Stimulated activated CD4-positive, alpha-beta T cell treated with anti-CD3 and anti-CD28 coated beads, TNF-alpha, amount 100 ng/mL, for 4 hours (primary cell): ENCODE measurements at places on chromosomes 3 and 15.

GRCh38 chr3:71547249-71548198 lies 36.0 kb downstream of the FOXP1 start:
- DNase-seq = no peak

DNA sequence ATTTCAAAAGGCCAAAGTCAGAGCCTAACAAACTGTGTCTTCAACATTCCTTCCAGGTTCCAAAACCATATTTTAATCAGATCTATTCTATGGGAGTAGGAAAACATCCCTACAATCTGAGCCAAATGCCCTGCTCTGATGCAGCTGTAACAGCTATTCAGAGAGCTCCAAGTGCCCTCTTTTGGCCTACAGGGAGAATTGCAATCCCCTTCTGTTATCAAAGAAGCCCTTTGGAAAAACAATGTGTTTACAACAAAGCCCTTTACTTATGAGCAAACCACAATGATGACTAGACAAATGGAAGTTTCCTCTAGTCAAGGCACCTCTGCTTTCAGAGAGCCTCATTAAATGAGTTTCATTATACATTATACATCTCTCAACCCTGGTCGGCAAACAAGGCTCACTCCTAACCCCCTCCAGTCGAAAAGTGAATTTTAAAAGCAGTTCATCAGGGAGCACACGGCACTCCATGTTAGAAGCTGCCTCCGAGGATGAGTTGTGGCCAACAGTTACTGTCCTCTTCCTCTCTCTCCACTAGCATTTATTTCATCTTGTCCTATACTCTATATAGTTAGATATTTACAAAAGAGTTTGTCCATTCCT lies 42.6 kb upstream of the TMCO5A start:
- no peak for DNase-seq

GRCh38 chr3:46632792-46633191 lies 20.5 kb downstream of the FAM240A start:
- DNase-seq = no peak

DNA sequence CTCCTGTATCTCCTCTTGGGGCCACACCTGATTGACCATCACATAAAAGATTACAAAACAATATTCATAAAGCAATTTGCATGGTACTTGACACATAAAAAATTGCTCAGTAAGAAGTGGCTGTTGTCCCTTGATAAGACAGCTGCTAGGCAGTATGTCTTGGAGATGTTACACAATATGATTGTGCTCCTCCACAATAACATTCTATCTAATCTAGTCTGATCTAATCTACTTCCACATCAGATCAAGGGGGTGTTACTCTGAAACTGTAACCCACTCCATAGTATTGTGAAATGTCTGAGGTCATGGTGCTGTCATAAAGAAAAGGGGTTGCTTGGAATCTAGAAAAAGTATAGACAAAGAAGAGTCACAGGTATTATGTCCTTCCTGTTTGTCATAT lies 23.4 kb upstream of the AQP9 start:
- DNase-seq = no peak

GRCh38 chr3:182393151-182393550 lies 400.2 kb upstream of the ATP11B start:
- no peak for DNase-seq

DNA sequence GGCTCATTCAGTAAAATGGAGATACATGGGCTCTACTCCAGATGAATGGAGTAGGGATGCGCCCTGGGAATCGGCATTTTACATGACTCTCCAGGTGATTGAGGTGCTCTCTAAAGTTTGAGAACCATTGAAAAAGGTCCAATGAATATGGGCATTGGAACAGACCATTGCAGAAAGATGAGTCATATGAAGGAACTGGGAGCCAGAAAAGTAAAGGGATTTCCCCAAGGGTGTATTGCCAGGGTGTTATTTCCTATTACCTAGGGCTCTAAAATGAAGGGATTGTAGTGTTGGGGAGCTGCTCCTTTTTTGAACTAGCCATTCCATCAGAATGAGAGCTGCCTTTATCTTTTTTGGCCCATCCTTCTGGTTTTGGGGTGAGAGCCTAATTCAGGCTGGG lies 21.7 kb downstream of the CLDN11 start:
- no peak for DNase-seq

DNA sequence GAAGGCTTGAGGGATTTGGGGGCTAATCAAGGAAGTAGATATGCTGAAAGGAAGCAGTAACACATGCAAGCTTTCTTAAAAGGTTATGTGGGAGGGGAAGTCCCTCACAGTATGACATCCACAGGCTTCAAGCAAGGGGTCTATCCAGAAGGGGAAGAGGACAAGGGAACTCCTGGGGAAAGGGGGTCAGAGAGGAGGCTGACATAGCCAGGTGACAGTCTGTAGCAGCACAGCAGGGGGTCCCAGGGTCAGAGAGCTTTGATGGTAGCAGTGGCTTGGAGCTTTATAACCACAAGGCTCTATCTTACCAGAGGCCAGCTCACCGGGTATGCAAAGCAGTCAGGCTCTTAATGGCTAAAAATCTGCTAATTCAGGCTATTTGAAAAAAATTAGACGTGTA lies 150.6 kb upstream of the NSMCE3 start:
- no peak for DNase-seq

DNA sequence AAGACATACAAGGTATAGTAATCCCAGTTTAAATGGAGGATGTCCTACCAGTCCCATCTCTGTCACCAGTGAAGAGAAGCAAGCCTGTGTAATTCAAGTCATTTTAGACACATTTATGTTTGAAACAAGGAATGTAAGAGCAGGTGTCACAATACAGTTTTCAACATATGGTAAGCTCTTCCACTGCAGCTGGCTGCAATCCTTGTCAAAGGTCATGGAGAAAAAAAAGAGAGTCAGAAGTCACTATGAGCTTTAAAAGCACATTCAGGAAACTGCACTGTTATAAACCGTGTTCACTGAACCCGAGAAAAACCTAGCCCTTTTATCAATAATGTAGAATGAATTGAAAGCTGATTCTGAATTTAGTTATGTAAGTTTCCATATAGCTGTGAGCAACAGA lies 206.4 kb downstream of the NAALADL2 start:
- DNase-seq = no peak

DNA sequence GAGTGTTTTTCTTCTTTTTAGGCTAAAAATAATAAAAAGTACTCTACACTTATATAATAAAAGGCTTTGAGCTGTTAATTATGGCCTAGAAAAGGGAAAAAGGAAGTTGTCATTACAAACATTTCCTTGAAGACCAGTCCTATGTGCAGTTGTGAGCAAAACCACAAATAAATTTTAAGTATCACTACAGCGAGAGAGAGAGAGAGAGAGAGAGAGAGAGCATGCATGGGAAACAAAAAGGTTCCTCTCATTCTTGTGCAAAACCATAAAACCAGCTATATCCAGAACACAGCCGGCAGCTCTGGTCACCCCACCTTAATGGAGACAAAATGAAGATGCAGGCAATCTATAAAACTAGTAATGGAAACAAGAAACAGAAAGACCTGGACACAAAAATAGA lies 33.6 kb downstream of the HEG1 start:
- DNase-seq = no peak

DNA sequence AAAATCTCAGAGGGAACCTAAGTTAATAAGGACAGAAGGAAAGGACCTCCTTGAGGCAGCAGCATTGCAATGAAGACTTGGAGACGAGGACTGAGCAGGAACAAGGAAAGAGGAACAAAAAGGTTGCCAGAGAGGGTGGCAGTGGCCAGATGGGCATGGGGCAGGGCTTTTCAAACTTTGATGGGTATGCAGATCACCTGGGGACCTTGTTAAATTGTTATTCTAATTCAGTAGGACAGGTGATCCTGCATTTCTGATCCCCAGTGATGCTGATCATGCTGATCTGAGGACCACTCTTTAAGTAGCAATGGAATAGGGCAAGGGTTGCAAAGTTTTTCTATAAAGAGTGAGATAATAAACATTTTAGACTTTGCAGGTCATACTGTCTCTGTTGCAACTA lies 11.1 kb downstream of the COL6A6 start:
- no peak for DNase-seq

DNA sequence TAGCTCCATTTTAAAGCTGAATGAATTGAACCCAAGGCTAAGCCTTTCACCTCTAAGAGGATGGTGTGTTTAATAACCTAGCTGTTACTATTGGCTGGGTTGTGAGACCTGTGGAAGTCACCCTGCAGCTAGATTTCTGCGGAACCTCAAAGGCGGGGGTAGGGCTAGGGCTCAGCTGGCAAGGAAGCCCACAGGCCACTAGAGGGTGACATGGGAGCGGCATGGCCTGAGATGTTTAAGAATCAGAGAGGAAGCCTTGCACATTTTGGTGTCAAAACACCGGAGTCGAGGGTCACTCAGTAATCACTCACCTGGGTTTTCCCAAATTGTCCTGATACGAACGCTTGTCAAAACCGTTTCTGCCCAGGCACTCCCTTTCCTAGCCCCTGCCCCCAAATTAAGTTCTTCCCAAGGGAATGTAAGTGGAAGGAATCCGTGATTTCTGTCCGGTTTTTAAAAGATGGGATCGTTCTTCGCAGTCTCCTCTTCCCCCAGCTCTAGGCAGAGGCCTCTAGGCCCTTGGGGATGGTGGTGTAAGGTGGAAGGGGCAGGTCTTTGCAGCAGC lies 3.8 kb upstream of the ACAD9 start:
- peak; percentile 31 for DNase-seq

DNA sequence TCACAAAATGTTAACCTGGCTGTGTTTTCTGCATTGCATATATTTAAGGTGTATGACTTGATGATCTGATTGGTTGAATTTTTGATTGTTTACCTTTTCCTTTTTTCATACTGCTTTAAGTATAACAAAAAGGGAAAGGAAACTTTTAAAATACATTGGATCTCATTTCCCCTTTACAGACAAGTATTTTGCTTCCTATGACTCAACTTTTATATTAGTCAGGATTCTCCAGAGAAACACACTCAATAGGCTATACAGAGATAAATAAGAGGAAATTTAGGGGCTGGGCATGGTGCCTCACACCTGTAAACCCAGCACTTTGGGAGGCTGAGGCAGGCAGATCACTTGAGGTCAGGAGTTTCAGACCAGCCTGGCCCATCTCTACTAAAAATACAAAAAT lies 205.8 kb downstream of the TJP1 start:
- no peak for DNase-seq

DNA sequence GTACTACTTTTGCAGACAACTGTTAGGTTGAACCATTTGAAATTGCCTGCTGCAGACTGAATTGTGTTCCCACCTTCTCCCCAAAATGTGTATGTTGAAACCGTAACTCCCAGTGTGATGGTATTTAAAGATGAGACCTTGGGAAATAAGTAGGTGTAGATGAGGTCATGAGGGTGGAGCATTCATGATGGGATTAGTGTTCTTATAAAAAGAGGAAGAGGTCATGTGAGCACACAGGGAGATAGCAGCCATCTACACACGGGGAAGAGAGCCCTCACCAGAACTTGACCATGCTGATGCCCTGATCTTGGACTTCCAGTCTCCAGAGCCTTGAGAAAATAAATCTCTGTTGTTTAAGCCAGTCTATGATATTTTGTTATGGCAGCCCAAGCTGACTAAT lies 17.4 kb upstream of the FHIT start:
- DNase-seq = no peak

- no peak for DNase-seq
Measured at GRCh38 chr3:94734206-94734605, 671.3 kb downstream of the NSUN3 start.

GRCh38 chr3:18217507-18218174 lies 207.5 kb downstream of the SATB1 start:
- DNase-seq = no peak

DNA sequence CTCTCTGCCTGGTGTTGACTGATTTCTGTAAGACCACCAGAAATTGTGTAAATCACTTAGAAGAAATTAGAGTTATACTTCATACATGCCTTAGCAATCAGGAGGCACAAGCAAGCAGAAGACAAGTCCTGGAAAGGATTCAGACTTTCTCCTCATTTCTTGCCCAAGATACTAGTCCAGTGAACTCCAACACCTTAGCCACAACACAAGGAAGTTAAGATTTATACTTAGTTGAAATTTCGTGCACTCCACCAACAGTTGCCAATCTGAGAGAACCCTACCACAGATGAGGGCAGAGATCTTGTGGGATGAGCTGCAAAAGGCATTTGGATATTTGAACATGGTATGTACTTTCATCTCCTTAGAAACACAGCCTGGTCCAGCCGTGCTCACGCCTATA lies 2.3 kb downstream of the P3H2 start:
- DNase-seq = no peak

GRCh38 chr3:23159929-23160328 lies 43.2 kb upstream of the UBE2E2 start:
- DNase-seq = no peak

DNA sequence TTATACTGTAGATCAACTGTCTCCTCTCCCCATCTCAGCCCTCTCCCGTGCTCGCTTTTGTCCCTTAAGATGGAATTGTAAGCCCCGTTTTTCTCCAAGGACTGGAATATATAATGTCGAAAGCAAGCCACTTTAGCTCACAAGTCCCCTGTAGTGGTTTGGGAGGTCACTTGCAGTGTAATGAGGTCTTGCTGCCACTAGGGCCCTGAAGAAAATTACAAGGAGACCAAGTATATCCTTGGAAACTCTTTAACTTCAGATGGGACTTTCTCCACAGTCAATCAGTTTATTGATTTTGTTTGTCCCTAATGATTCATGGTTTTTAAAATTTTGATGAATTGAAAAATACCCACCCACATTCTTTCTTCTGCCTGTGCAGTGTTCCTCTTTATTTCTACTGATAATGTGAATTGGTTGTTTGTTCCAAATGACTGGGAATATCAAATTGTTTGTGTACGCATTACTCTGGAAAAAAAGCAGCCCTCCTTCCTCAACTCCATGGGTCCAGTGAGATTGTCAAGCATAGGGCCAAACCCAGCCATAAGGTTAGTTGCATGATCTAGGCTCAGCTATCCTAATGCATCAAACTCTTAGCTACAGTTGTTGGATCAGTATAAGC lies 294.8 kb downstream of the MCTP2 start:
- DNase-seq = no peak

DNA sequence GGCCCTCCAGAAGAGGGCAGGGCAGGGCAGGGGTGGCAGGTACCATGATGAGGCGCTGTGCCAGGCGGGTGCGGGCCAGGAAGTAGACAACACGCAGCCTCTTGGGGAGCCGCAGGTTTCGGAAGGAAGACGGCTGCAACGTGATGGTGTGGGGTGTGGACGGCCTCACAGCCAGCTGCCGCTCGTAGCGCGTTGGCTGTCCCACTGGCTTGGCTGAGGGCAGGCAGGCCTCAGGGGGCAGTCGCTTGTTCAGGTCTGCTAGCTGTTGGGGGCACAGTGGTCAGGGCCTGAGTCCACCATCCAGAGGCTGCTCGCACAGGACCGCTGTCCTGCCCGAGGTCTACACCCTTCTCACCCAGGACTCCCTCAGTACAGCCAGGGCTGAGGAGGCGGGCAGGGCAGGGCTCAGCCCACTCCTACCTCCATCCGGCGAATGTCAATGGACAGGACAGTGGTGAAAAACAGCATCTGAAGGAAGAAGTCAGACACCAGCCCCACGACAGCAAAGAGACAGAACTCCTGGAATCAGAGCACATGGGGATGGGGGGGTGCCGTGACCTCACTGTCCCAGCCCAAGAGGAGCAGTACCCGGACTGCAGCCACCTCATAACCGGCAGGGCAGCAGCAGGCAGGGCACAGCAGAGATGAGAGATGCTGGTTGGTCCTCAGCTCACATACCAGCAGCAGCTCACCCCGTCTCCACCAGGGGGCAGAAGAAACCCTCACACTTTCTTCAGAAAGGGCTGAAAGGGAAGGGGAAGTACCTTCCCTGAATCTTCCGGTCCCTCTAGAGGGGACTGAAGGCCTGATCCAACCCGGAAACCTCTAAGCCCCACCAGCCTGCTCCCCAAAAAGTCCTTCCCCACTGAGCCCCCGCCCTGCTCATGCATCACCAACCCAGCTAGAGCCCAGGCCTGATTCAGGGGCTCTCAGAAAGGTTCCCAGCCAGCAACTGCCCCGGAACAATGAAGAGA lies 40.0 kb downstream of the PTPN23 start:
- peak; percentile 73 for DNase-seq
